ENCODE measurements at places on chromosomes 11 and 22.
A peak's percentile ranks its signal among the peaks of the same experiment; 100 is the strongest.

DNA sequence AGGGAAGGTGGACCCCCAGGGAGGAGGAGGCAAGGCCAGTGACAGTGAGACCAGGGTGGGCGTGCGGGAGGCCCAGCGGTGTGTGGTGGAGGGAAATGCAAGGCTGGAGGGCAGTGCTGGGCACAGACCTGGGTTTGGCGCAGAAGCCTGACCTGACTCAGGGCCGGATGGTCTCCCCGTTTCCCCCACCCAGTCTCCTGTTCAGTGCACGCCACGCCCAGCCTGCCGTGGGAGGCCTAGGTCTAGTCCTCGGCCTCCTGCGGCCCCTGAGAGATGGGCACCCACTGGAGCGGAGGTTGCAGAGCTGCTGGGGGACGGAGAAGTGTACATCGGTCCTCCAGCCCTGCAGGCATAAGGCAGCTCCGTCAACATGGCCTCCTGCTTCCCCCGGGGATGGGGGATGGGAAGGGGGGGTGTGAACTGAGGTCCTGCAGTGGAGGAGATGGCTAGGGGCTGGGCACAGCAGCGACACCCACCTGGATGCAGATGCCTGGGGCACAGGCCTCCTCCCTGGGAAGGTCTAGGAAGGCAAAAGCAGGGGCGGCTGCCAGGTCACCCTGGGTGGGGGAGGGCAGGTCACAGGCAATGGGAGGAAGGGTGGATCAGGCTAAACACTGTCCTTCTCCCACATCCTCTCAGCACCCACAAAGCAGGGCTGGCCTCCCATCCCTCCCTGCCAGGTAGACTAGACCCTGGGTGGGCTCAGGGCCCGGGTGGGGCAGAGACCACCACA, 15.9 kb downstream of the IL17REL start:
- no peak for DNase-seq

GRCh38 chr11:134272381-134273316, 3.5 kb upstream of the GLB1L3 start:
- DNase-seq, result no peak

- no peak for DNase-seq
Measured at GRCh38 chr11:128040603-128041002, 546.8 kb downstream of the ETS1 start.

DNA sequence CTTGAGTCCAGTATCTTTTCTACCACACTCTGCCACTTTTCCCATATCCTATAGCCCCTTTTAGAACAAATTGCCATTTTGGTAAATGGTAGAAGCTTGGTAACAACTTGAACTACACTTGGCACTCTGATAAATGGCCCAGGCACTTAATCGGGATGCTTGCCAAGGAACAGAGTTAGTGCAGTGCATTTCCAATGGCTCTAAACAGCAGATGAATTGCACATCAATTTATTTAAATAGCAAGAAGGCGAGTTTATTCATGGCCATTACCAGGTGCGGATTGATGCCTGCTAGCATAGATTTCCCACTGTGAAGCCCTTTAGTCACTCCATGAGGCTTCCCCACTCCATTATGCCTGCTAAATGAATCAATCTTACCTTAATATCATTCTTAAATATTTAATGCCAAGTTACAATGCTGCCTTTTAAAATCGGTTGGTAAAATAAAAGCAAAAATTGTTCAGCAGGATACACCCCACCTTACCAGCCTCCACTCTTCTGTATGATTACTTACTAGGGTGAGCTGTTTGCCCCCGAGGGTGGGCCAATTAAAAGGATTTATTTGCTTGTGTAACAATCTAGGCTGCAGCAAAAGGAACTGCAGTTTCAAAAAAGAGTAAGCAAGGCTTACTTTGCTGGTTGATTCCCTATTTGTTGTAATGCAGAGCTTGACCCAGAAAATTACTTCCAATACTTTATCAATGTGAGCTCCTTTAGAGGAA, 136.0 kb upstream of the ARHGAP42 start:
- no peak for DNase-seq

DNA sequence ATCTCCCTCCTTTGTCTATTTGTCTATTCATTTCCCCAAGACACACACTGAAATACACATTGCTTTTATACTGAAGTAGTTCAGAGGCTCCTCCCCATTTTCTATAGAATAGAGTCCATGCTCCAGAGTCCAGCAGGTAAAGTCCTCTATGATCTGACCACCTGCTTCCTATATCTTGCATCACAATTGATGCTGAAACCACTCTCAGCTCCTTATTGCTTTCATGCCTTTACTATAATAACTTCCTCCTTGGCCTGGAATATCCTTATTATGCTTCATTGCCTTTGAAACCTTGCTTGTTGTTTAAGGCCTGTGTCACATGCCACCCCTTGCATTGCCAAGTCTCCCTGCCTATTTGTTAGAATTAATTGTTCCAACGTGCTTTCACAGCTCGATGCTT, 12.6 kb downstream of the OR6Q1 start:
- no peak for DNase-seq

DNA sequence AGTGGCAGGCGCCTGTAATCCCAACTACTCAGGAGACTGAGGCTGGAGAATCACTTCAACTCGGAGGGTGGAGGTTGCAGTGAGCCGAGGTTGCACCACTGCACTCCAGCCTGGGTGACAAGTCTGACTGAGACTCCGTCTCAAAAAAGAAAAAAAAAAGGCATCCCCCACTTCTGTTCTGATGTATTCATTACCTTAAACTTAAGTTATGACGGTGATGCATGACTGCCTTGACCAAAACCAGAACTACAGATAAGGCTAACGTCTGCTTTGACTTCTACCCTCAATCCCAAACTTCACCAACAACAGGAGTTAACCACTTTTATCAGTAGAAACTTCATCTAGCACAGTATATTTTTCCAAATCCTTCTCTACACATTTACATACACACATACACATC, 9.9 kb downstream of the HTR3A start:
- DNase-seq, result no peak

DNA sequence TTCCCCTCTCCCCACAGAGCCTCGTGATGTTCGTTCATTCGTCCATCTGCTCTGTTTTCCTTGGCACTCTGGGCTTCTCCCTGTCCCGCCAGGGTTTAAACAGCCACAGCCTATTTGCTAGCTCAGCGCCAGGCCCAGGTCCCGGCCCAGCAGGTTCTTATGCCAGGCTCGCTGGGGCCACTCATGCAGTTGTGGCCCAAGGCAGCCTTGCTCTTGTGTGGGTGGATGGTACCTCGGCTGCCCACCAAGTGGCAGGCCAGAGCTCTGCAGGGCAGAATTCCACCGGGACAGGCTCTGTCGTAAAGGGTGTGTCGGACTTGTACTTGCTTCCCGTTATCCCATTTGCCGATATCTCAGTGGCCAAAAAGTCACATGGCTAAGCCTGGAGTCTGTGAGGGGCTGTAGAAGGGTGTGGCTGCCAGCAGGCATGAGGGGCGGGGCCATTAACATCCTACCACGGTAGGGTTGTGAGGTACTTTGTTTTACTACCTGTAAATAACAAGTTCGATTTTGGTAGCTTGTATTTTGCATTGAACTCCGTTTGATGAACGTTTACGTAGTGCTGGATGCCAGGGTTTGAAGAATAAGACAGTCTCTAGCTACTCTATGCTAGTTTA, 7.9 kb downstream of the FAM118A start:
- peak; percentile 18 for DNase-seq

DNA sequence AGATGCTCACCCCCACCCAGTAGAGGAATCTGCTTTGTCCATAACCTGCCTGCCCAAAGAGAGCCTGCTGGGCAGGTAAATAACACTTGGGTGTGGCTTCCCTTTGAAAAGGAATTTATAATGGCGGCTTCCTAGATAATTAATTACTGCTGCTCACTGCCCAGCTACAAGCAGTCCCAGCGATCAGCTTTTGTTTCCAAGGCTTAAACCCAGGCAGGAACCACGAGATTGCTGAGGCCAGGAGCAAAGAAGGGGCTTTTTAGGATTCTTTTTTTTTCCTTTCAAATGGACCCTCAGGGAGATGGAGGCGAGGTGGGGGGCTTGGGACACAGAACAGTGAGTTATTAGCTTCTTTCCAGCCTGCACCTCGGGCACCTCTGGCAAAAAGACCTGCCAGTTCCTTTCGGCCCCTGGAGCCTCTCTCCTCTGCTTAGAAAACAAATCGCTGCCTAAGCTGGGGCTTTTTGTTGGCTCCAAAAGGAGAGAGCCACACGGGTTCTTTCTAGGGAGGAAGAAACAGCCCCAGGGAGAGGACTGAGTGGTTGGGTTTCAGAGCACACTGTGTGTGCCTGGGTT, 107.2 kb downstream of the TSPAN18 start:
- DNase-seq, result no peak

DNA sequence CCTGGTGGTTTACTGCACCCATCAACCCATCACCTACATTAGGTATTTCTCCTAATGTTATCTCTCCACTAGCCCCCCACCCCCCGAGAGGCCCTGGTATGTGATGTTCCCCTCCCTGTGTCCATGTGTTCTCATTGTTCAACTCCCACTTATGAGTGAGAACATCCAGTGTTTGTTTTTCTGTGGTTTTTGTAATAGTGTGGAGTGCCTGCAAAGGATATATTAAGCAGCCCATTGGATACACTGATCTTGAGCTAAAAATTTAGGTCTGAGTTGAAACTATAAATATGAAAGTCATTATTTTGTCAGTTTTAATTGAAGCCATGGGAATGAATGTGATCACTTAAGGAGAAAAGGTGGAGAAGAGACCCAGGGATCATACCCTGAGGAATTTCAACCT, 23.0 kb downstream of the MRPL48 start:
- no peak for DNase-seq

DNA sequence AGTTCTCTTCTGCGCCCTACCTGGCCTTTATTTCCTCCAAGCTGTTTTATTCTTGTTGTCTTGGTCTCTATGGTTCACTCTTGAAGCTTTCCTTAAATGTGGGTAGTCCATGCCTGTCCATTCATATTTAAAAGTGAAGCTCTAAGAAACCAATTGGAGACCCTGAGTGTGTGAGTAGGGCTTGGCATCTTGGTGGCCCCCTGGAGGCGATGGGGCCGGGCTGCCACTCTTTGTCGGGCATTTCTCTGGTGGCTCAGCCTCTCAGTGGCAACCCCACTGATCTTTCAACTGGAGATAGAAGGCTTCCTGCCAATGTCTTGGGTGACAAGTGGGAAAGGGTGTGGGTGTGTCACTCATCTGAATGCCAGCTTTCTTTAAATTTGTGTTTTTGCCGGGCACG, 9.1 kb downstream of the TRPT1 start:
- DNase-seq, result no peak

GRCh38 chr11:44494785-44495184, 70.7 kb upstream of the CD82 start:
- DNase-seq, result no peak

Data from effector memory CD8-positive, alpha-beta T cell (primary cell).